ENCODE measurements at places on chromosomes 7 and 10.

- DNase-seq: no peak
Measured at GRCh38 chr7:116805100-116805544, 57.3 kb upstream of the CAPZA2 start.

DNA sequence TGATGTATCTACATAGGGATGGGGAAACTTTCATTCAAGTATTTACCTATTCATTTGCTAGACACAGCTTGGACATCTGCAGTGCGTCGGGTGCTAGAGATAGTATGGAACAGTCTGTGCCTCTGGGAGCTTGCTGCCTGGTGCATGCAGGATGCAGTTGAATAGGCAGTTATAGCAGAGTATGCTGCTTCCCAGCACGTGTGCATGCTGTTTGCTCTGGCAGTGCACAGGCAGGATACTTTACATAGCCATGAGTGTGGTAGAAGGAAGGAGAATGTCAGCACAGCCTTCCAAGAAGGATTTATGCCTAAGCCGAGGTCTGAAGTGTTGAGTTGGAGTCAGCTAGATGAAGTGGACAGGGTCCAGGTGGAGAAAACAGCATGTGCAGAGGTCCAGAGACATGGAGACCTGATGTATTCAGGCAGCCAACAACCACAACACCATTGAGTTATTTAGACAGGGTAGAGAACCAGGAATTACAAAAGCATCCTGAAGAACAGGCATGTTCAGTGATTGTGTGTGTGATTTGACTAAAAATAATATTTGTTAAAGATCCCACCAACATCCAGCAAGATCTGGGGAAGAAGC, 8.1 kb downstream of the MAP3K8 start:
- DNase-seq: no peak

DNA sequence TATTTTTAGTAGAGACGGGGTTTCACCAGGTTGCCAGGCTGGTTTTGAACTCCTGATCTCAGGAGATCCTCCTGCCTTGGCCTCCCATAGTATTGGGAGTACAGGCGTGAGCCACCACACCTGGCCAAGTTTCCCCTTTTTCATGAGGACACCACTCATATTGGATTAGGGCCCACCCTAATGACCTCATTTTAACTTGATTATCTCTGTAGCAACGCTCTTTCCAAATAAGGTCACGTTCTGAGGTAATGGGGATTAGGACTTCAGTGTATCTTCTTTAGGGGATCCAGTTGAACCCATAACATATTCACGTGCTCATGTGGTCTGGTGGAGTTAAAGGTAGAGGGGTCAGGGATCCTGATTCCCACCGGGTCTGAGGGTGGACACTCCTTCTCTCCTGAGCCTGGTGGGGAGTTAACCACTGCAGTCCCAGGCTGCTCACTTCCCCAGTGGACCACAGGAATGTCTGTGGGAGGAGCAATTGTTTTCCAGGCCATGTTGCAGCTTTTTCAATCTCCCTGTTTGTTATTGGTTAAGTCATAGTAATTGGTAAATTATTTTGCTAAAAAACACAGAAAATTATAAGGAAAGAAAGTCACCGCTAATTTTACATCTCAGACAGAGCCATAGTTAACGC, 130.5 kb downstream of the GRK5 start:
- no peak for DNase-seq

GRCh38 chr10:5282137-5282536, 82.6 kb upstream of the UCN3 start:
- no peak for DNase-seq

GRCh38 chr10:12349629-12350166, 351 bp downstream of the CAMK1D start:
- no peak for DNase-seq

DNA sequence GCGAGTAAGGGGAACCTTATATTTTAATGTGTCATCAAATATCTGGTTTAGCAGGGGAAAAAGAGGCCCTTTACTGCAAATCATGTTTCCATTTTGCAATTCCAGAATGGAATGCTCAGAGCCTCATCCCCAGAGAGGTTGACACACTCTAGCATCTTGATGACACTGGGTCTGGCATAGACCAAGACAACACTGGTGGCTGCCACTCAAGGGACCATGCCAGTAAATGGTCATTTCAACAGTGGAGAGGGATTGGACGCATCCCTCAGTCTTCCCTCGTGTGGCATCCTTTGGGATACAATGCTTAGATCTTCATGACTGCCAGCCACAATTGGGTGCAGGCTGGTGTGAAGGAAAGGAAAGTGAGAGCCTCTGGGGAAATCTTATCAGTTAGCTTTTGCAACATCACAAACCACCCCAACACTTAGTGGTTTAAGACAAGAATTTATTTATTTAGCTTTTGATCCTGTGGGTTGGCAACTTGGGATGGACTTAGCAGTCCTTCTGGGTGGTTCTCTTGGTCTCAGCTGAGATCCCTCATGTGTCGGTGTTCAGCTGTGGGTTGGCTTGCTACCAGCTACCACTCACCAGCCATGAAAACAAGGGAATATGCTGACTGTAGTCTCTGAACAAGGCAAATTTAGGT, 21.6 kb downstream of the TACC2 start:
- DNase-seq: no peak

Measured in germinal center (tissue), 1 donor.